ENCODE measurements at places on chromosomes 13 and 19.

- no peak for DNase-seq
Observed at GRCh38 chr13:104975272-104975671, 1560.2 kb downstream of the EFNB2 start.

GRCh38 chr19:51916167-51916566 lies 11.1 kb upstream of the ZNF613 start:
- no peak for DNase-seq

- DNase-seq: no peak
Observed at GRCh38 chr13:98922306-98922705, 55.6 kb downstream of the DOCK9 start.

DNA sequence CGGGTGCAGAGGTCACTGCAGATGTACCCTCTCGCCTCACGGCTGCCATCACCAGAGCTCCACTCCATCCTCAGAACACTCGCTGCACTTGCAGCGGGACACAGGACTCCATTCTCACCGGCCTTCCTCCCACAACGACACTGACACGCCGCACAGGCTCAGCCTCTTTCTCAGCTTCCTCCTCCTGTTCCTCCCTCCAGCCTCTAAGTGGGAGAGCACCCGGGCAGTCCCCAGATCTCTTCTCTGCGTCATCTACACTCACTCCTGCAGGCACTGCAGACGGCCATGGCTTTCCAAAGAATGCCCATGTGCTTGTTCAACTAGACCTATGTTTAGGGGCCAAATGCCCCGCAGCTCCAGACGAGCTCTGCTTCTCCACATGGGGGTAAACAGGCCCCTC lies 14.3 kb upstream of the FKRP start:
- no peak for DNase-seq

DNA sequence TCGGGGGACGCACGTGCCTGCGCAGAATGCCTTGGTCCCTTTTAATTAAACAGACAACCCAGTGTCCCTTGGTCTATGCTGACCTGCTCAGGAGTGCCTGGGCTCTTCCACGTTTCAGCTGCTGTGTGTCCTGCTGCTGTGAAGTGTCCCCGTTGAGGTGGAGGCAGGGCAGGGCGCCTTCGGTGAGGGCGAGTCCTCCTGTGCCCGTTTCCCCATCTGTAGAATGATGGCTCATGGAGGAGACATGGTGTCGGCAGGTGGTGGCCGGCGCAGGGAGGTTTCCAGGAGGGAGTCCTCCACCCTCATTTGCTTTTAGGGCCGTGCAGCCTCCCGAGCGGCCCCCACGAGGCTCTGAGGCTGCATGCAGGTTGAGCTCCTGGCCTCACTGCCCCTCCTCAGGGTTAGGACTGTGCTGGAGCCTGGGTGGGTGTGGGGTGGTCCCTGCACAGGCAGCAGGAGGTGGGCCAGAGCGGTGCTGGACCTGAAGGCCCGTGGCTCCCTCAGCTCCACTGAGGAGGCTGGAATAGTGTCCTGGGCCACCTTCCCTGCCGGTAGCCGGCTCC lies 8.8 kb downstream of the STK11 start:
- no peak for DNase-seq

GRCh38 chr13:110876609-110877008 lies 38.3 kb downstream of the ANKRD10 start:
- no peak for DNase-seq

- DNase-seq: no peak
Observed at GRCh38 chr13:30829833-30830637, 76.0 kb upstream of the MEDAG start.

- no peak for DNase-seq
Observed at GRCh38 chr13:51924756-51925544, 63.2 kb downstream of the CCDC70 start.

DNA sequence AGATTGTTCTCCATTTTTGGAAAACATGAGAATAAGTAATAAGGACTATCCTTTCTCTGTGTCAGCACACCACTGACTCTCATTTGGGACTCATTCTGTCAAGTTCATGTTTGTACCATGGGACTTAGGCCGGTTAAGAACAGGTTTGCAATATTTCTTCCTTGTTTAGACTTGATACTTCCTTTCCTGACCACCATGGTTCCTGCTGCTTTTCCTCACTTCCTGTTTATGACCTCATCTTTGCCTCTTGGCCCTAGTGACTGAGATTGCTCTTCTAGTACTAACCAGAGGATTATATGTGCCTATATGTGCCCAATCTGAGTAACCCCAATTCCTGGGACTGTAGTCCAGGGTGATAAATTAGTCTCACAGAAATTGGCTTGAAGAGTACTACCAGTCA lies 32.5 kb upstream of the NDFIP2 start:
- no peak for DNase-seq

- peak; percentile 53 for DNase-seq
Observed at GRCh38 chr13:99322297-99323103, 15.3 kb upstream of the GPR183 start.

- DNase-seq: no peak
Observed at GRCh38 chr13:34263681-34264080, 445.7 kb downstream of the RFC3 start.

DNA sequence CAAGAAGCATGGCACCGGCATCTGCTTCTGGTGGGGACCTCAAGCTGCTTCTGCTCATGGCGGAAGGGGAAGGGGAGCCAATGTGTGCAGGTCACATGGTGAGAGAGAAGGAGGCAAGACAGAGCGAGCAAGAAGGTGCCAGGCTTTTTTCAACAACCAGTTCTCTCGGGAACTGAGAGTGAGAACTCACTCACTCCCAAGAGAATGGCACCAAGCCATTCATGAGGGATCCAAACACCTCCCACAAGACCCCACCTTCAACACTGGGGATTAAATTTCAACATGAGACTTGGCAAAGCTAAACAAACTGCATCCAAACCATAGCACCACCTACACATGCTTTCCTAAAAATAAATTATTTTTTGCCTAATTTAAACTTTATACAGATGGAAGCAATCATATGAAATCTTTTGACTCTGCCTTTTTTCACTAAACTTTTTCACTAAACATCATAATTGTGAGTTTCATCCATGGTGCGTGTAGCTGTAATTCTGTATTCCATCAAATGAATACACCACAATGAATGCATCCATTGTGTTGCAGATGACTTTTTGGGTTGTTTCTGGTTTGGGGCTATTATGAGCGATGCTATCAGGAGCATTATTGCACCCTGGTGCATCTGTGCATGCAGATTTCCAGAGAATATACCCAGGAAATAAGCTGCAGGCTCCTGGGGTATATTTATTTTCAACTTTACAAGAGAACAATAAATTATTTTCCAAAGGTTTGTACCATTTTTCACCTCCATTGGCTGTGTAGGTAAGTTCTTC lies 14.6 kb upstream of the IPO5 start:
- no peak for DNase-seq

- DNase-seq: no peak
Observed at GRCh38 chr19:18147396-18147795, 5.6 kb upstream of the PIK3R2 start.

- peak; percentile 59 for DNase-seq
Observed at GRCh38 chr19:15551293-15552004, 43.1 kb downstream of the CYP4F22 start.

DNA sequence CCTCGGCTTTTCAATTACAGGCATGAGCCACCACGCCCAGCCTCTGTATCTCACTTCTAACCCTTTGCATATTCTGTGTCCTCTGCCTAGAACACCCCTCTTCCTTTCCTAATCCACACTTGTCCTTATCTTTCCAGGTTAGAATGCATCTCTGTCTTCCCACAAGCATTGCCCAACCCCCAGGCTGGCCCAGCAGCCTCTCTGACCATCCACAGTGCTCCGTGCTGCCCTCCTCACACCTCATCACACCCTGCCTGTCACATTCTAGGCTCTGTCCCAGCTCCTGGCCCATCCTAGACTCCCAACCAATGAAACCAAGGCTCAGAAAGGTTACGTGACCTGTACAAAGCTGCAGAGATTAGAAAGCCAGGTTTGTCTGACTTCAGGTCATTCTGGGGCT lies 11.3 kb downstream of the JAK3 start:
- DNase-seq: no peak

DNA sequence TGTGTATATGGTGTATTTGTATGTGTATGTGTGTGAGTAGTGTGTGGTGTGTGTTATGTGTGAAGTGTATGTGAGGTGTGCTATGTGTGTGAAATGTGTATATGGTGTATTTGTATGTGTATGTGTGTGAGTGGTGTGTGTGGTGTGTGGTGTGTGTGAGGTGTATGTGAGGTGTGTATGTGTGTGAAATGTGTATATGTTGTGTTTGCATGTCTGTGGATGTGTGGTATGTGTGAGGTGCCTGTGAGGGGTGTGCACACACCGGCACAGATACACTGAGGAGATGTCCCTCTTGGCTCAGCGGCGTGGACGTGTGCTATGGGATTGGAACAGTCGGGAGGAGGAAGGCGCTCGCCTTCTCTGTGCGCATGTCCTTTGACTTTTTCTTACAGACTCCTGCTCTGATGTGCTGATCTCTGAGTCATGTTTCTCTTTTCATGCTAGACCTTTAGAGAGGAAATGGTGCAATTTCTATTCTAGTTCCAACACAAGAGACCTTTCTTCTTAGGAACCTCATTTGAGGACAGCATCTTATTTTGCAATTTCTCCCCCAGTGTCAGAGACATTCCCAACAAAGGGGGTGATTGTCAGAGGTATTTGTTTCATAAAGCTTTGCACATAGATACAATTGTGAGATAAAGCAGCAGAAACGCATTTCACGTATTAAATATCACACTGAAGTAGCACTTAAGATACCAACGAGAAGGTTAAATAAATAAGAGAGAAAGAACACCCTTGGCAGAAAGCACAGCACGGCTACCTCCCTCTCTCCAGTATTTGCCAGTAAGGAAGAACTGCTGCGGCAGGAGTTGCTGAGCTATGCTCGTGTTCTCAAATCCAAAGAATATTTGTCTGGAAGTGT lies 11.3 kb upstream of the TNFRSF19 start:
- DNase-seq: no peak

- no peak for DNase-seq
Observed at GRCh38 chr13:86758116-86758515, 913.1 kb upstream of the SLITRK5 start.

DNA sequence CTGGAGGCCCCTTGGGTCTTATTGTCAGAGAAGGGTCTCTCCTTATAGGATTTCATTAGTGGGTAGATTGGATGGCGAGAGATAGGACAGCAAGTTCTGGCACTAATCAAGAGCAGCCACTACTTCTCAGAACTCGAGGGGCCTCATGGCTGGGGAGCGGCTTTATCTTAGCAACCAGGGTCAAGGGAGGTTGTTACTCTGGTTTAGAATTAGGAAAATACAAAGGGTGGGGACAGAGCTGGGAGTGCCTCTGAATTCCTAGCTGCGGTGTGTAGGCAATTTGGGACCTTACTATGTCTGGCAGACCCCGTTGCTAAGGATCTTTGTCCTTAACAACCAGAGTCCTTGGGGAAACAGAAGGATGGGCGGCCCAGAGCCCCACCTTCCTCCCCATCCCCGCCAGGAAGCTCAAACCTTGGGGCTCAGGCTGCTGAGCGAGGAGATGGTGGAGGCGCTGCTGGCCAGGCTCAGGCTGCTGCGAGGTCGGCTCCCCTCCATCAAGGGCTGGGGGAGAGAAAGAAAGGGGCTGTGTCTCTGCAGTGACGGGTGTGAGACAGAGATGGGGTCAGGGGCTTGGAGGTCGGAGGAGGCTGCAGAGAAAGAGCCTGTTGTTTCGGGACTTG lies 1.2 kb downstream of the PLEKHA4 start:
- DNase-seq: no peak

- DNase-seq: no peak
Observed at GRCh38 chr13:110413016-110413675, 106.1 kb downstream of the COL4A2 start.

- DNase-seq: no peak
Observed at GRCh38 chr19:48458016-48458415, 2.6 kb downstream of the KCNJ14 start.

DNA sequence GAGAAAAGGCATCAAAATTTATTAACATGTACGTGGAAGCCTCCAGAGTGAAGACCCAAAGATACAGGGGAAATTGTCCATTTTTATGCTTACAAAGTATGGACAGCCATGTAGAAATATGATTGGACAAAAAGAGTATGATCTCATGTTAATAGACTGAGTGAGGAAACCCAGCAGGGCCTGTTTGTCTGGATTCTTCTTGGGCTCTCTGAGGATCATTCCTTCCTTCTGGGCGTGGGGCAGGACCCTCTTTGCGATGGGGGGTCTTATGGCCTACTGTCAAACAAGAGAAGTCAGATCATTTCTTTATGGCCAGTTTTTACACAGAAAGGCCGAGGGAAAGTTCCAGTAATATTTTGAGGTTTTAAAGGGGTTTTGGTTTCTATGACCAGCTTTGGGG lies 110.8 kb downstream of the ESD start:
- DNase-seq: no peak

DNA sequence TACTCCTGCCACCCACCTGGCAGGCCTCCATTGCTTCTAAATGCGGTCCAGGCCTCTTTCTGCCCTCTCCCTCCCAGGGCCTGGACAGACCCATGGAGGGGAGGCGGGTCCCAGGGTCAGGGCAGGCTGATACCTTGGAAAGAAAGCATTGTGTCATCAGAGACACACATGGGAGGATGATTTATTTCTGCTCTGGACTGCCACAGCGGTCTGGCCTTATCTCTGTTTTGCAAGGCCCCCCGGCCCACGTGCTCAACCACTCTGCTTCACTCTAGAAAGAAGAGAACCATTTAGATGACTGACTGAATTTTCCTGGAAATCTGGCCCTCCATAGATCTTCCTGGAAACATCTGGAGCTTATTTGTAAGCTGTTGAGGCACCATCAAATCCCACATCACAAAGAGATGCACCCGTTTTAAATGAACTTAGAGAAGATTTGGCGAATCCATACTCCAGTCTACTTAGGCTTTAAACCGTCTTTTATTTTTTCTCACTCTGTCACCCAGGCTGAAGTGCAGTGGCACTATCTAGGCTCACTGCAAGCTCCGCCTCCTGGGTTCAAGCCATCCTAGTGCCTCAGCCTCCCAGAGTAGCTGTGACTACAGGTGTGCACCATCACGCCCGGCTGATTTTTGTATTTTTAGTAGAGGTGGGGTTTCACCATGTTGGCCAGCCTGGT lies 48.3 kb upstream of the URI1 start:
- no peak for DNase-seq

- DNase-seq: no peak
Observed at GRCh38 chr13:36674337-36675212, 755 bp downstream of the SERTM1 start.

DNA sequence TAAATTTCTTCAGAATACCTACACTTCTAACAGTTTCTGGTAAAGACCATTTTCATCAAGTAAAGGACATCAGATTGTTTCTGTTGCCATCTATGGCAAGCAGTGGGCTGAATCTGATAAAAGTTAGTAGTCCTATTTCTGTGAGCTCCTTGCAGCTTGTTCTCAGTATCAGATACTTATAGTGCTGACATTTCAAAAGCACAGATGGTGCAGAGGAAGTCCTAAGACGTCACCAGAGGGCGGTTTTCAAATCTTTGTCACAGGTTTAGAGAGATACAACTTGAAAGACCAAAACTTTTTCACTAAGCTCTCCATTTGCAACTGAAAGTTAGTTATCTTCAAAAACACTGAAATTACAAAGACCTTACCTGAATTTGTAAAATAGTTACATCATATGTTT lies 719.8 kb downstream of the SLITRK1 start:
- DNase-seq: no peak

DNA sequence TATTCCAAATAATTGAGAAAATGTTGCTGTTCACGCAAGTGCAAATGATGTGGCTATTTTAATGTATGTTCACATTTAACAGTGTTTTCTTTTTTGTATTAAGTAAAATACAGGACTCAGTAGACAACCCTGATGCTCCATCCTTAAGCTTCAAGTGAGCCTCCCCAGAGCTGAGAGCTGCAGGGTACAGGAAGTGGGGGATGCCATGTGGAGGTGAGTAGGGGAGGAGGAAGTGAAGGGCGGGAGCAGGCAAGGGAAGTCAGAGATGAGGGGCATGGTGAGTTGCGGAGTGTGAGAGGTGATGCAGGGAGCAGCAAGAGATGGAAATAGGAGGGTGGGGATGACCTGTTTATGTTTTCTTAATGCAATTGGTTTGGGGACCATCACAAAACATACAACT lies 711.0 kb downstream of the UQCRFS1 start:
- DNase-seq: no peak
